Karpas-422 (cell line): ENCODE measurements at places on chromosomes 3 and 15. TPM values are rescaled to one million over a fixed set of nuclear protein-coding genes. Genes with fewer than 3 reads are reported as not detected.
A peak's percentile ranks its signal among the peaks of the same experiment; 100 is the strongest.

Gene HCN4
- total RNA-seq = not detected in 2 replicates

Gene SYNM
- total RNA-seq = not detected in 2 replicates

Gene UROC1
- total RNA-seq = not detected in 2 replicates

Gene RBP2
- not detected in 2 replicates for total RNA-seq

GRCh38 chr3:54303517-54304375 lies 181.4 kb downstream of the CACNA2D3 start:
- no peak overlapping the region for H3K4me3 ChIP-seq
- no peak for DNase-seq
- H3K27me3 ChIP-seq = no peaks in the 10 kb centered on the region
- H3K27ac ChIP-seq = no peak overlapping the region

DNA sequence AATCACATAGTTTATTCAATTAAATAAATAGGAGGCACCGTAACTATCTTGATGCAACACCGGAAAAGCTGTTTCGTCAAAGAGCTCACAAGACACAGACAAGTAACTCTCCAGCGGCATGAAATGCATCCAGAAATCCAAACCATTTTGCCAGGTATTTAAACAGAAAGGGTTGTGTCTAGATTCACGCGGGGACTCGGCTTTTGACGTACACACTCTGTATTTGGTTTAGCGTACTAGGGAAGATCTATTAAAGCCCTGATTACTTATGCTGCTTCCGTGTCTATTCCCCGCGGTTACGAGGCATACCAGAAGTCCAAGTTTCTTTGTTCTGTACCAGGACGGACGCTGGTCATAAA lies 718 bp downstream of the BNIP2 start:
- H3K27ac ChIP-seq = peak overlapping the region; percentile 74
- peak overlapping the region; percentile 82 for H3K4me3 ChIP-seq
- peak; percentile 72 for DNase-seq
- H3K27me3 ChIP-seq = no peaks in the 10 kb centered on the region
